ENCODE measurements at places on chromosomes 4 and X.

DNA sequence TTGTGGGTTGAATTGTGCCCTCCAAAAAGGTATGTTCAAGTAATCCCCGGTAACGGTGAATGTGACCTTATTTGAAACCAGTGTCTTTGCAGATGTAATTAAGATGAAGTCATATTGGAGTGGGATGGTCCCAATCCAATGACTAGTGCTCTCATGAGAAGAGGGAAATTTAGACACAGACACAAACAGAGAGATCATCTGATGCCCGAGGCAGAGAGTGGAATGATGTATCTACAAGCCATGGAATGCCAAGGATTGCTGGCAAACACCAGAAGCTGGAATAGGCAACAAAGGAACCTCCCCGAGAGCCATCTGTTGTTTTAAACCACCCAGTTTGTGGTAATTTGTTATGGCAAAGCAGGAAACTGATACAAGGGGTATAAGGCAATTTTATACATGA is 35.1 kb downstream of the RPS6KA3 start:
- DNase-seq = no peak

DNA sequence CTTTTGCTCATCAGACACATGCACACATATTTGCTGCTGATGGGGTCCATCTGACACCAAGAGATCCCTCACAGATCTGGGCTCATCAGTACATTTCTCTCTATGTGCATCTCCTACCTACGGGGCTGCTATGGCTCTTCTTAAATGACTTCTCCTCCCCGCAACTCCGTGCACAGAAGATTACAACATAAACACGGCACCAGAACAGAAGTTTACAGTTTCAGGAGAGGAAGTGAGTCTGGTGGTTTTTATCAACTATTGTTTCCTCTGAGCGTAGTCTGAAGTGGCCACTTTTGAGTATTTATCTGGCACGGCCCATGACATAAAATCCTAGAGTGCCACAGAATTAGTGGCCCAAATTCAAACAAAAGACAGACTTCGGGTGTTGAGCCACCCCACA is 263.8 kb downstream of the PRDM5 start:
- DNase-seq = no peak

- DNase-seq = no peak
Measured at GRCh38 chr4:71211748-71212147, 127.1 kb upstream of the SLC4A4 start.

GRCh38 chrX:332496-332860 is 13.9 kb upstream of the GTPBP6 start:
- DNase-seq = no peak

- DNase-seq = no peak
Measured at GRCh38 chr4:8307714-8308113, 38.2 kb downstream of the HTRA3 start.

DNA sequence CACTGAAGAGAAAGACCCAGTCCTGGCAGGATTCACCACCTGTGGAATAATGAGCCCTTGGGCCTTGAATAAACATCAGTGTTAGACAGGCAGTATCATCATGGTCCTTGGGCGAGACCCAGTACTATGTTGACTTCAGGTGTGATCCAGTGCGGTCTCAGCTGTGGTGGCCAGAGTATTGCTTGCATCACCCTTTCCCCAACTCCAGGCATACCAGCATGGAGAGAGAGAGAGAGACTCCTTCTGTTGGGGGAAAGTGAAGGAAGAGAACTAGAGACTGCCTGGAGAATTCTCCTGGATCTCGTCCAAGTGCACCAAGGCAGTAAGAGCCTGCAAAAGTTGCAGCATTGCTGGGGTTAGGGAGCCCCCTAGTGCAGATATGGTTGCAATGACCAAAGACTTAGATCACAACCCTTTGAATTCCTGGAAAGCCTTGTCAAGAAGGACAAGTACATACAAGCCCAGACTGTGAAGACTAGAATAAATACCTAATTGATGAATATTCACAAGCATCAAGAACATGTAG is 61.1 kb upstream of the VAMP7 start:
- peak; percentile 46 for DNase-seq

DNA sequence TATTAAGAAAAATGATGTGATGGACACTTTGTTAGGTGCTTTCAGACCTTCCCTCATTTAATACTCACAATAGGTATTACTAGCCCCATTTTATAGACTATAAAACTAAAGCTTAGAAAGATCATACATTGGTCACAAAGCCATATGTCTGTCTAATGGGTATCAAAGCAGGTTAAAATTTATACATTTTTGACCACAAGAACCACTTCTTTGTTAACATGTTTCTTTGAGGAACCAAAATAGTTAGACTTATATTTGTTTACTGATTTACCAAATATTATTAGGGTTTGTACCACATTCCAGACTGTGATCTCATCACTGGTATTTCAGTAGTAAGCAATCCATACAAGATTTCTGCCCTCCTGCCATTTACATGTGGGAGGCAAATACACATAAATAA is 363.3 kb downstream of the NAF1 start:
- DNase-seq = no peak

DNA sequence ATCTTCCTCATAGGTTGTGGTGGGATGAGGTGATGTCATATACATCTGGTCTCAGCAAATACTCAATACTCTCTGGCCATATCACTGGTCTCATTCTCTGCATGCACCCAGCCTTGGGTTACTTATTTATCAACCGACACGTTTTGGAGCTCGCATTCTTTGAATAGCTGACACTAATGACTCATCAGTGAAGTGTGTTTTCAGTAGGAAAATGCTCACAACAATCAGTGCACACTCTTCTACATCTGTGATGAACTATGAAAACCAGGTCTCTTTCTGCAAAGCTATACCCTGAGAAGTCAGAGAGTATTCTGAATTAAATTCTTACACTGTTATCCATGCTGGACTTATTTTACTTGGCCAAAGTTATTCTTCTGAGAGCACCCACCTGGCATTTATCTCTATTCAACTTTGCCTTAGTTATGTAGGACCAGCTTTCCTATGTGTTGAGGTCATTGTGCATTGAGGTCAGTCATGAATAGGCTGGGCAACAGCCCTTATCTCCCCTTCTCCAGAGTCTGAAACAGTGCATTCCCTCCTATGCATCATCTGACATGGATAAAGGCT is 58.7 kb upstream of the DHX15 start:
- DNase-seq = no peak

DNA sequence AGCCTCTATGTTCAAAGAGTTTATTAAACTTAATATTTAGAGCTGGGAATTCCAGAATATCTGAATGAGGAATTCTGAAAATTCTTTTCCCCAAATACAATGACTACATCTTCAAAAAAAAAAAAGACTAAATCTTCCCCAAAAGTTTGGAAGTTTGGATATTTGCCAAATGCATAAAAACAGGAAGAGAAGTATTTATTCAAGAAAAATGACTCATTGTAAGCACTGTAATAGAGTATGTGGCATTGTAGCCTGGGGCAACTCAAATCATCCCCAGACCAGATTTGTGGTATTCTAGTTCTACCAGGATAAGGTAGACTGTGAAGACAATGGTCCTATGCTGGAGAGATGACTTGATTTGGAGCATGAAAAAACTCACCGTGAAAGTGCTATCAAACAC is 78.5 kb upstream of the PDHA2 start:
- no peak for DNase-seq

DNA sequence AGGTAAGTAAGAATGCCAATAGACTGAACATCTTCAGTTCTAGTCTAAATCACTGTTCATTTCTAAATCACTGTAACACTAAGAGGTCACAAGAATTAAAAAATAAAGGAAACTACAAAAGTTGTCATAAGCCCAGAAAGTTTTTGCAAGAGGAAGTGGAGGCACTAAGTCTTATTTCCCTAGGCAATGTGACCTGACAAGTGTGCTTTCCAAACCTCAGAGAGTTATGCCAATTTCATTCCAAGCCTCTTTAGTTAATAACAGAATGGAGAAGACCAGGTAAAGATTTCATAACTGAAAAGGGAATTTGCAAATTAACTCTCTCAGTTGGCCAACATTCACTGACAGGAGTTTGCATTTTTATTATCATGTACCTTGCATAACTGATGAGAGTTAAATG is 40.5 kb downstream of the BBS12 start:
- no peak for DNase-seq

DNA sequence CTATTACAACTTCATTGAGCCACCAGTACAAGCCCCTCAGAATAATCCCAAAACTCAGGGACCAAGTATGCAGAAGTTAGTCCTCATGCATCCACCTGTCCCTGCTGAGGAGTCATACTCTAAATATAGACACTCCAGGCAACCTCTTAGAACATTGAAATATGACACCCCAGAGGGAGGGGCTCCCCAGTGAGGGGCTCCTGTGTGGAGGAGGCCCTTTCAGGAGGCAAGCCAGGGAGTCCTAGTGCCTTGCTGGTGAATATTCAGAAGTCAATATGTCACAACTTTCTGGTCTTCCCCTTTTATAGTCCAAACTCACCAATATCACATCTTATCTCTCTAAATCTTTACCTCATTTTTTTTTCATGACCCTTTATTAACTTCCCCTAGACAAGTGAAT is 1.6 kb upstream of the ARMCX6 start:
- no peak for DNase-seq

- no peak for DNase-seq
Measured at GRCh38 chr4:87188048-87188447, 32.4 kb downstream of the KLHL8 start.

GRCh38 chr4:161291222-161291621 is 872.6 kb downstream of the FSTL5 start:
- no peak for DNase-seq

DNA sequence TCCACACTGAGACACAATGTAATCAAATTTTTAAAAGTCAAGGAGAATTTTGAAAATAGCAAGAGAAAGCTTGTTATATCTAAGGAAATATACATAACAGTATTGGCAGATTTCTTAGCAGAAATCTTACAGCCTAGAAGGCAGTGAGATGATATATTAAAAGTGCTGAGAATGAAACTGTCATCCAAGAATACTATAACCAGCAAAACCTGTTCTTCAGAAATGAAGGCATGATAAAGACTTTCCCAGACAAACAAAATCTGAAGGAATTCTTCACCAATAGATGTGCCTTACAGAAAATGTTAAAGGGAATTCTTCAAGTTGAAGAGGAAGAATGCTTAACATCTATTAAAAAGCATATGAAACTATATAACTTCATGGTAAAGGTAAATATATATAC is 73.6 kb downstream of the CPEB2 start:
- no peak for DNase-seq

DNA sequence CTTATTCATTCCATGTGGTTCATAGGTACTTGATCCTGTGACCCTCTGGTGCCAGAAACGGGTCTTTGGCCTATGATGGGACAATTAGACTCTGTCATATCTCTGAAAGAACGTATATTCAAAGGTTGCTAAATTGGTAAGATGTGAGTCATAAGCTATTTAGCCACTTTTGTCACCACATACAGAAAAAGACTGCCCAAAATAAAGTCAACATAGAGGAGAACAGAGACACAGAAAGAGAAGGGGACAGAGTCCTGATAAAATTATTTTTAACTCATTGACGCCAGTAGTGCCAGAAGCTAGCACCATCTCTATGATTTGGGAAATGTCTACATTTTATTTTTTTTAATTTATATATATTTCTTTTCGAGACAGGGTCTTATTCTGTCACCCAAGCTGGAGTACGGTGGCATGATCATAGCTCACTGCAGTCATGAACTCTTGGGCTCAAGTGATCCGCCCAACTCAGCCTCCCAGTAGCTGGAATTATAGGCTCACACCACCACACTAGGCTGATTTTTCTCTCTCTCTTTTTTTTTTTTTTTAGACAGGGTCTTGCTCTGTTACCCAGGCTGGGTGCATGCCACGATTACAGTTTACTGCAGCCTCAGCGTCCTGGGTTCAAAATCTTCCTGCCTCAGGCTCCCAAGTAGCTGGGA is 92.1 kb upstream of the COX18 start:
- no peak for DNase-seq

DNA sequence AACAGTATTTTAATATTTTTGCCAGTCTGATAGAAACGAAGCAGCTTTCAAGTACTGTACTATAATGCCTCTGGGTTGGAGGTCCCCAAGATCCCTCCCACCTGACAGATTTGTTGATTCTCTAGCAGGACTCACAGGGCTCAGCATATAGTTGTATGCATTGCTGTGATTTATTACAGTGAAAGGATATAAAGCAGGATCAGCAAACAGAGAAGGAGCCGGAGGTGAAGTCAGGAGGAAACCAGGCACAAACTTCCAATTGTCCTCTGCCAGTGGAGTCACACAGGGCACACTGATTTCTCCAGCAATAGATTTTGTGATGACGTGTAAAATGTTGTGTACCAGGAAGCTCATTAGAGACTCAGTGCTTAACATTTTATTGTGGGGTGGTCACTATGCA is 19.0 kb downstream of the USP53 start:
- no peak for DNase-seq

DNA sequence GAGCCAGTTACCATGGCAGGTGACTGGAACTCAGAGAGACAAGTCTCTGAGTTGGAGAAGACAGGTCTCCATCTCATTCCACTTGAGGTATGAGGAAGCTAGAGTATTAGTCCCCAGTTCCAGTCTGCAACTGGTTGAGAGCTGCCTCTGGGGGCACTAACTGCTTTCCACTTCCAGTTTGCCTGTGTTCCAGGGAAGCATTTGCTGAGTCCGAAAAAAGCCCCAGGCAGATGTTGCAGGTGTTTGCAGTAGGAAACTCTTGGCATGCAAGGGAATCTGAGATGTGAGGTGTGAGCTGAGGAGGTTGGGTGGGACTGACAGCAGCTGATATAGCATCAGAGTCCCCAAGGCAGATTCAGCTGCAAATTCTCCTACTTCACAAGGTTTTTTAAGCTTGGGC is 272.2 kb upstream of the CASK start:
- no peak for DNase-seq

GRCh38 chr4:112181358-112182000 is 36.2 kb downstream of the FAM241A start:
- DNase-seq = no peak

DNA sequence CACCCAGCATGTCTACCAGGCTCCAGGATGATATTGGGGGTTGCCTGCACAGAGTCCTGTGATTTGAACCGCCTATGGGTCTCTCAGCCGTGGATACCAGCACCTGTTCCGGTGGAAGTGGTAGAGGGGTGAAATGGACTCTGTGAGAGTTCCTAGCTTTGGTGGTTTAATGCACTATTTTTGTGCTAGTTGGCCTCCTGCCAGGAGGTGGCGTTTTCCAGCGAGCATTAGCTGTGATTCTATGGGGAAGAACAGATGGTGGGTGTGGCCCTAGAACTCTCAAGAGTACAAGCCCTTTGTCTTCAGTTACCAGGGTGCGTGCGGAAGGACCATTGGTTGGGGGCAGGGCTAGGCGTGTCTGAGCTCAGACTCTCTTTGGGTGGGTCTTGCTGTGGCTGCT is 316.9 kb upstream of the AMOT start:
- no peak for DNase-seq

- DNase-seq = no peak
Measured at GRCh38 chr4:79682161-79682560, 274.1 kb upstream of the GK2 start.

DNA sequence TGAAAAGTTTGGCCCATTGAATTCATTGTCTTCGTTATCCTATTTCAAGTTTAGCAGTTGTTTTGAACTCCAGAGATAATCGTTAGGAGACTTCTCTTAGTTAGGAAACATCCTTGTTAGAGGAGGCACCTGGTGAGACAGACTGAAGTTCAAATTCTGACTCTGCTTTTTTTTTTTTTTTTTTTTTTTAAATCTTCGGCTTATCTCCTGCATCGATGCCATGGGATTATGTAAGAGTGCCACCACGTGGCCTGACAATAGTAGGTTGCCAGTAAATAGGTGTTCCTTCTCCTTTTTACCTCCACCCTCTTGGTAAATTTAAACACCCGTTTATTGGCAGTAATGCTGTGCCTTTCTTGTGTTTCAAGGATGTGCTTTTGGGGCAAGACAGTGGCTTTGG is 149.3 kb downstream of the SOWAHB start:
- peak; percentile 19 for DNase-seq

Data from activated CD4-positive, alpha-beta T cell treated with anti-CD3 and anti-CD28 coated beads, Interleukin-2, amount 50 U/mL, for 16 hours (primary cell).